ENCODE measurements at places on chromosomes 2 and 18.

GRCh38 chr2:110712737-110713136 lies 19.6 kb upstream of the ACOXL start:
- DNase-seq = no peak

- no peak for DNase-seq
Measured at GRCh38 chr2:223949241-223949840, 4.2 kb upstream of the WDFY1 start.

DNA sequence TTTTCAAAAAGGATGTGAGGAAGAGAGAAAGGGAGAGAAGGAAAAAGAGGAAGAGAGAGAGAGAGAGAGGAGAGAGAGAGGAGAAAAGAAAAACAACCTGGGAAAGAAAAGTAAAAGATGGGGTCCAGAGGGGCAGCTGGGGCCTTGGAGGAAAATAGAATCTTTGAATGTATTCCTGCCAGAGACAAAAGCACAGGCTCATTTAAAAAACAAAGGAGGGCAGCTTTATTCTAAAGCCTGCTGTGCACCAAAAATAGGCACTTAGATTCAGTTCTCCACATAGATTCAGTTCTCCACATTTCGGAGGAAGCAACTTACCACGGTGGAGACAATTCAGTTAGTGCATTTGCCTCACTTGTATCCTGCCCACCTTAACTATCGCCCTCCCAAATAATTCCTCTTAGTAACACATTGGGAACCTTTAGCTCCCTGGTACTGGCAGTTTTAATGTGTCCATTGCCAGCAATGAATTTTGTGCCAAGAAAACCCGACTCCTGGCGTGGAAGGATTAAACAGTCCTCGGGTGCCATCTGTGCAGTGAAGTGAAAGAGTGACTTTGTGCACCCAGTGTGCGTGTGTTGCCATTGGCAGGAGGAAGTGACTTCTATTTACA lies 71.3 kb downstream of the DPP4 start:
- no peak for DNase-seq

DNA sequence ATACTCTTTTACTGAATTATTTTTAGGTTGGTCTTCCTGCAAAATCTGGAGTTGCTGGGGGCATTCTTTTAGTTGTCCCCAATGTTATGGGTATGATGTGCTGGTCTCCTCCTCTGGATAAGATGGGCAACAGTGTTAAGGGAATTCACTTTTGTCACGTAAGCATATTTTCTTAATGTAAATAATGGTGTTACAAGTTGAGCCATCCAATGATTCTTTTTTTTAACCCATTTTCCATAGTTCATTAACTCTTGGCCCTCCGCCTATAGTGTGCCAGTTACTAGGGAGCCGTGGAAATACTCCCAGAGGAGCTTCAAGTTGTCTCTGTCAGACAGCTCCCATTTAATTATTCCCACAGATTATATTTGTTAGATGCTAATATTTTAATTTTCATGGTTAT lies 49.8 kb downstream of the GLS start:
- DNase-seq = no peak

DNA sequence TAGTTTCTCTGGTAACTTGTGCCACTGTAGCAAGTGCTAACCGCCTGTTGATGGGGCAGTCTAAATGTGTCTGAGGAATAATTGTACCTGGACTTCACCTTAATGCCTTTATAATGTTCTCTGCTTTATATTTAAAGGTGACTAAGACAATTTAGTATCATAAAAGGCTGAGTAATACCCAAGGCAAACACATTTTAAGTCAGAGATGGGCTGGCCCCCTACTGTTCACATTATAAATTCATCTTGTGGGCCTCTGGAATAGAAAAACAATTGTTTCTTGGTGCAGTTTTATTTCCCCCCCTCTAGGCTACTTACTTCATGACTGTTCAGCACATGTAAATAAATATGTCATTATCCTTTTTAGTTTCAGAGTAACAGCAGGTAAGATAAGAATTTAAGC lies 559.3 kb upstream of the PIK3C3 start:
- DNase-seq = peak; percentile 67

DNA sequence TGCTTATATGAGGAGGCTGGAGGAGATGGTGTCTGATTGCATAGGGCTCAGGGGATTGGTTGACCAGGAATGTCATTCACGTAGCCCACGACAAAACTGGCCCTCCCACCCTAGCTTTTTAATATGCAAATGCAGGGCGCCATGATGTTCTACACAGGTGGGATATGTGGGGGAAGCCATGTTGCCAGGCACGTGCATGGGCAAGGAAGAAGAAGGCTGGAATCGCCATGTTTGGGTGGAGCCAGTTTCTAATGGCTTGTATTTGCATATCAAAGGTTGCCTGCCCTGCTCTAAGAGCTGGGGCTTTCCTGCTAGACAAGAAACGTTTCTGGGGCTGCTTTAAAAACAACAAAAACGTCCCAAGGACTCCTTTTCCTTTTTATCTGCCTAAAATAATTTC lies 26.5 kb upstream of the LINC00305 start:
- no peak for DNase-seq

DNA sequence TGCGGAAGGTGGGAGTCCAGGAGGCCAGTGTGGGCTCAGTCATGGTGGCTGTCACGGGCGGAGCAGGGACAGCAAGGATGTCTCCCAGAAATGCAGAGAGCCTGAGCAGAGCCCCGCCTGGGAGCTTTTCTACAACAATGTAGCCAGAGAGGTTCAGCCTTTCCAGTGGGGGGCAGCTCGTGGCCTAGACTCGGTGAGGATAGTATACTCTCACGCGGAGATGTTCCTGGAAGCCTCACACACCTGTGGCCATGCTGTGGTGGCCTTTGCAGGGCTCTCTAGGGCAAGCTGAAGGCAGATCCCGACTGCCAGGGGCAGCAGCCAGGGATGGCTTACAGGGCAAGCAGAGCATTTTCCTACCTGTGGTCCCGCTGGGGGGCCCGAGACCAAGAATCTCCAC lies 244.1 kb downstream of the LDLRAD4 start:
- DNase-seq = no peak

- no peak for DNase-seq
Measured at GRCh38 chr2:239378918-239379640, 21.7 kb downstream of the HDAC4 start.

GRCh38 chr2:127083819-127084503 lies 23.0 kb downstream of the BIN1 start:
- no peak for DNase-seq

- no peak for DNase-seq
Measured at GRCh38 chr2:64675860-64676259, 22.1 kb upstream of the SERTAD2 start.

- no peak for DNase-seq
Measured at GRCh38 chr2:85409845-85410583, at the start of gene CAPG. CAPG (minus strand) TSS chr2:85410366; CDS start chr2:85402145, 8,221 bp downstream.

- DNase-seq = no peak
Measured at GRCh38 chr2:235911125-235911524, 257.1 kb downstream of the GBX2 start.

GRCh38 chr2:241358470-241358869 lies 2.4 kb downstream of the FARP2 start:
- DNase-seq = no peak

DNA sequence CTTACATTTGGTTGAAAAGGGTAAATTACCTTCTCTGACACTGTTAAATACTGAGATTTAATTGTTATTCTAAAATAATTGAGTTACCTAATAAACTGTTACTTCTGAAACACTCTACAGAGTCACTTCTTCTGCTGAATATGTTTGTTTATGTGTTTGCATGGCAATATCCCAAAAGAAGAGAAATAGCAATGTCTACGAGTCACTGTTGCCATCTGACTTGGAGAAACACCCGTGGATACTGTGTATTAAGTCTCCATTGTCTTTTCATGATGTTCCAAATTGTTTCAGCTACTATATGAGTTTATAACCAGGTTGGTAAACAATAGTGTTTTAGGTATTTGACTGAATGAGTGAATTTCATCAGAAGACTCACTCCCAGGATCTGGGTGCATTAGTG lies 754.2 kb upstream of the ID2 start:
- no peak for DNase-seq

Data from COR-L47 (cell line).